ENCODE measurements at places on chromosomes 3 and 15.

DNA sequence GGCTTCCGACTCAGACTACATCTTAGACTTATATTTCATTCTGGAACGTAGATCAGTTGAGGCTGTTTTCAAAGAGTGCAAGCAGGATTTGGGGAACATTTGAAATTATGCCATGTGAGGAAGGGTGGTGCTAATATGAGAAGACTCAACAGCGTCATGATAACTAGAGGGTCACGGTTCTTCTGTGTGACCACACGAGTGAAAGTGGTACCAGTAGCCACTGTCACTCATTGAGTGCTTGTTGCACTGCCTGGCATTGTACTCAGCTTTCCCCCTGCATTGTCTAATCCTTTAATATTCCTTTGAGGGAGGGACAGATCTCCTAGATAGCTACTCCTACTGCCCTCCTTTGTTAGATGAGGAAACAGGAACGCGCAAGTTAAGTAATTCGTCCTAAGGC lies 81.3 kb upstream of the PLXNA1 start:
- DNase-seq = no peak

DNA sequence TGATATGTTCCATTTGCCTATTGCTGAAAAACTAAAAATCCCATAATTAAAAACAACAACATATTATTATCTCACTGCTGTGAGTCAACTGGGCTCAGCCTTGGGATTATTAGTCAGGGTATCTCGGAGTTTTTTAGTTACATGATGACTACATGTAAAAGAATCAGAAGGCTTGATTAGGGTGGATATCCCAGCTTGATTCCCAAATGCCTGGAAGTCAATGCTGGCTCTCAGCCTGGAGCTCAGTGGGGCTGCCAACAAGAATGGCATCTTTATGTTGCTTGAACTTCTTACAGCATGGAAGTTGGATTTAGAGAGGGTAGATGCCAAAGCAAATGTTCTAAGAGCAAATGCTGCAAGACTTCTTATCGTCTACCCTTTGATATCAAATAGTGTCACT lies 278.5 kb downstream of the PLOD2 start:
- DNase-seq = no peak

GRCh38 chr15:85751291-85752123 lies 43.2 kb downstream of the KLHL25 start:
- no peak for DNase-seq

DNA sequence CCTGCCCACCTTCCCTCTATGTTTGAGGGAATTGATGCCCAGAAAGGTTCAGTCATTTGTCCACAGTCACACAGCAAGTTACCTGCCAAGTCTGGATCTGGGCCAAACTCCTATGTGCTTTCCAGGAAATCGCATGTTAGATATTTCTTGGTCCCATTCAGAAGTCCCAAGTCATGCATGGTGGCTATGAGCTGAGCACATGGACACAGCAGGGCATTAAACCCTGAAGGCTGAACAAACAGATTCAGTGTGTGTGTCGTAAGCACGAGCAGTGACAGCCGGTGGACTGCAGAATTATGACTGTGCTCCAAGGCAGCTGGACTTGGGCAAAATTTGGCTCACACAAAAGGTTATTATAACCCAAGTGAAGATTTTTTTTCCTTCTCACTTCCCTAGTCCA lies 11.4 kb upstream of the SLC6A6 start:
- no peak for DNase-seq

- no peak for DNase-seq
Observed at GRCh38 chr3:62139957-62140356, 233.4 kb downstream of the FEZF2 start.

DNA sequence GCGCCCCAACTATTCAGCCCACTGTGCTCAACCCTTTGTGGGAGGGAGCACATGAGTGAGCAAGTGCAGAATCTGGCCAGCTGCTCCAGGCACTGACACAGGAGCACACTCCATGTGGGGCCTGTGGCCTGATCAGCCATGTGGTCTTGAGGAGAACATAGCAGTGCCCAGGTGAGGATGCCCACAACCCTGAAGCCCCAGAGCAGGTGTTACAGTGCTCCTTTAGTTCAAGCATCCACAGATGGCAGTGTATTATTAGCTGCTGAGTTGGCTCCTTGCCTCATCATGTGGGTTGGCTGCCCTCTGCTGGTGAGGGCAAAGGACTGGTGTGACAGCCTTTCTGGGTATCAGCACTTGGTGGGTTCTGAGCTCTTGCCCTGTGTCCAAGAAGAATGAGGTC lies 1588.2 kb downstream of the SI start:
- DNase-seq = peak; percentile 24

- no peak for DNase-seq
Observed at GRCh38 chr3:126947429-126947828, 35.5 kb upstream of the PLXNA1 start.

All from activated T-cell treated with anti-CD3 and anti-CD28 coated beads, Interleukin-2, amount 50 U/mL, for 72 hours (primary cell).